ENCODE measurements at places on chromosomes 5 and 9.

GRCh38 chr5:31863991-31864411 is 225.1 kb downstream of the PDZD2 start:
- no peak for DNase-seq

DNA sequence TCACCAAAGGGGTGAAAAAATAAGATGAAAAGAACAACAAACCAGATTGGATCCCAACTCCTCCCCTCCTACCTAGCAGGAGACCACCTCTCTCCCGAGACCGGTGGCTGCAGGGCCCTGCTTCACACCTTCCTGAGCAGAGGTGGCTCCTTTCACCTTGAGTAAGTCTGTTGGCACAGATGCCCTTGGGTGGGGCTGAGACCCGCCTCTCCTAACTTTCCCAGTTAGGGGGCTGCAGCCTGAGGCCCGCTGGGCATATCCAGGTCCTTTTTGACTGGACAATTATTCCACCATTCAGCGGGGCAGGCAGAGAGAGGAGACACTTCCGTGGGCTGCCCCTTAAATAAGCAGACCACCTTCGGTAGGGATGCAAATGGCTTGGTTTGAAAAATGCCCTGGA is 1.3 kb downstream of the SLC25A48 start:
- no peak for DNase-seq

DNA sequence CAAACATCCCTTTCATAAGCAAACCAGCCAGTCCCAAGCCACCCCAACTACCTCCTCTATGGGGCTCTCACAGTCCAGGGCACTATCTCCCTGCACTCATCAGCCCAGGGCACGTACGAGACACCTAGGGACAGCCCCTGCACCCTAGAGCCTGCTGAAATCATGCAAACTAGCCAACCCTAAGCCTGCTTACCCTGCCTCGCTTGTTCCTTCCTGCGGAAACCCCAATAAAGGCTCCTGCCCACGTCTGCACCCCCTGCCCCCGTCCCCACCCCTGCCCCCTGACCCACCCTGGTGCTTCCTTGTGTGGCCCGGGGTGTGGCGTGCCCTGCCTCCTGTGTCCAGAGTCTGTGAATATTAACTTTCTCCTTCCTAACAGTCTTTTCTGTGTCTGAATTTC is 135.9 kb downstream of the GADD45G start:
- no peak for DNase-seq

DNA sequence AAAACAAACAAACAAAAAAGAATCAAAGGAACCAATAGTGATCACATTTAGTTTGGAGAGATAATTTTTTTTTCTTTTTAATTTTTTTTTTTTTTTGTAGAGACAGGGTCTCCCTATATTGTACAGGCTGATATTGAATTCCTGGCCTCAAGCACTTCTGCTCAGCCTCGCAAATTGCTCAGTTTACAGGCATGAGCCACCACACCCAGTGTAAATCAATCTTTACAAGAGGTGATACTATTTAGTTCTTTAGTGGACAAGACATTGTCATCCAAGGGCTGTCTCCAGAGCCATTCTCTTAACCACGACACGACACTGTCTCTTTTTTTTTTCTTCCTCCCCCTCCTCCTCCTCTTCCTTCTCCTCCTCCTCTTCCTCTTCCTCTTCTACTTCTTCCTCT is 29.6 kb downstream of the ERAP2 start:
- DNase-seq, result no peak

DNA sequence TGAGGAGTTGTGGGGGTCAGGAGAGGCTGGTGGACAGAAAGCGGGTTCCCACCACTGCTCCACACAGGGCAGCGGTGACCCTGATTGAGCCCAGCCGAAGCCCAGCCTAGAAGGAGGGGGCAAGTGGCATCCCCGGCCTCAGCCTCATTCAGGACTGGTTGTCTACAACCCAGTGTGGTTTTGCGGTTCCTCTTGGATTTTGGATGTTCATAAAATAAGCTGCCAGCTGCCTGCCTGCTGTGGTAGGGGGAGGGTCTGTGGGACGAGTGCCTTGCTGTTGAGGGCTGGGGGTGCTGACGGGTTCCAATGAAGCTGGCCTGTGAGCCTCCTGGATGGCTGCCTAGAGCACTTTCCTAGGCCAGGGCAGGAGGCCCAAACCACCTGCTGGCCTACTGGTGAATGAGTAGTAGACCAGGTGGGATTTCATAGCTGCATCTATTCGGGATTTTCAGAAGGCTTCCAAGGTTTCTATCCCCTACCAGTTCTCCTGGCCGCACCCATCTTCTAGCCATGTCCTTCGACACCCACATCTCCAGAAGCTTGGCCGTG is 102.4 kb downstream of the NDFIP1 start:
- DNase-seq, result no peak
